ENCODE measurements at places on chromosomes 13 and 19.

GRCh38 chr19:5153601-5154128, 184.8 kb downstream of the KDM4B start:
- DNase-seq, result no peak

DNA sequence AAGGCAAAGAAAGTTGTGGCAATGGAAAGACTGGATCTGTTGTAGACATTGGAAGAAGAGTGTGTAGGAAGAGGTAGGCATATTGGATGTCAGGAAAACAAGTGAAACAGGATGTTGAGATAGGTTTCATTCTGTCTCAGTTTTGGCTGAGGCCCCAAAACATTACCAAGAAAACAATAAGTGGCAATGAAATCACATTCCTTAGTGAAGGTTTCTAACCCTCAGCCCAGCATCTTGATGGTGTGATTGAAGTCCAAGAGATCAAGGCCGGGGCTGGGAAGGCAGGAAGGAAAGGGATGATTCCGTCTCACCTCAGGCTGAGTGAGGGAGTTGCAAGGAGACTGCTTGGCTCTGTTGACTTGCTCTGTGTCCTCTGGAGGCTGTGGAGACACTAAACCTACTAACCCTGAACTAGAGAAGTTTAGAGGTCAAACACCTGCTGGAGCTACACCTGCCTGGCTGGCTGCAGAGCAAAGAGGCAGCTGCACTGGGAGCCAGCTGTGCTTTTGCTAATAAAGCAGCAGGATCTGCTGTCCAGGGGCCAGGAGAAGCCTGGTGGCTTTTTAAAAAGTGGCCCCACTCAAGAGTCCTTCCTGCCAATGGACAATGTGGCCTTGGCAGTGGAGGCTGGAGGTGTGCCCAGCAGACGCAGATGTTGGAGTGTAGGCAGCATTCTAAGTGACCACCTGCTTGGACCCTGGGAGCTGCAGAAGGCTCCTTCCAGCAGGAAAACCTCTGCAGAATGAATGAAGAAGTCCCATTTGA, 53.6 kb downstream of the DGKH start:
- no peak for DNase-seq

GRCh38 chr13:48410199-48410598, 2.7 kb downstream of the LPAR6 start:
- no peak for DNase-seq

DNA sequence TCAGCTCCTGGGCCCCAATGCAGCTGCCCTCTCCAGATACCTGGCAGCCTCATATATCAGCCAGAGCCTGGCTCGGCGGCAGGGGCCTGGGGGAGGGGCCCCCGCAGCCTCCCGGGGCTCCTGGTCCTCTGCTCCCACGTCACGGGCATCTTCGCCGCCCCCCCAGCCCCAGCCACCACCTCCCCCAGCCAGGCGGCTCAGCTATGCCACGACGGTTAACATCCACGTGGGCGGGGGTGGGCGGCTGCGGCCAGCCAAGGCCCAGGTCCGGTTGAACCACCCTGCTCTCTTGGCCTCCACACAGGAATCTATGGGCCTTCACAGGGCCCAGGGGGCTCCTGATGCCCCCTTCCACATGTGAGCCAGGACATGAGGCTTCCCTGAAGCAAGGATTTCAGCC, 10.8 kb downstream of the RPS16 start:
- DNase-seq, result no peak

- DNase-seq, result peak; percentile 31
Observed at GRCh38 chr19:57406516-57407123, 4.3 kb upstream of the ZNF17 start.

DNA sequence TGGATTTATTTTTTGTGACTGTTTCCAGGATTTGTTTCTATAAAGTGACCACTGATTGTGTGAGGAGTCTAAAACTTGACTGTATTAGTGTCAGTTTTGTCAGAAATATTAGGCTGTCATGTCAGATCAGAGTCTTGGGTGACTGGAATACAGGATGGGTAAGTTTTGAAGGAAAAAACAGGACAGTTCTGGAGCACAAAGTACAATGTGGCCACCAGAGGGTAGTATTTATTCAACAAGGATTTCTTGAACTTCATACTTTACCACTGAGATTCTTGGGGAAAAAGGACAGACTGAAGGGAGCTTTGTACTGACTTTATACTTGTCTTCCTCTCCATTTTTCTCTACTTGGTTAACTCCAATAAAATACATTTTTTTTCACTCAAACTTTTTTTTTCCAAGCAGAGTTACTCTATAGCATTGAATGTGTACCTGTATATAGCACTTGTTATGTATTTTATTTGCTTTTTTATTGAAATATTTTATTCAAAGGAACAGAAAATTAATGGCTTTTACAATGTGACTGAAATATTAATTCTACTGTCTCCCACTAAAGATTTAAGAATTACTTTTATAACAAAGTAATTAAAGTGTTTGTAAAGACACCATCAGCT, 51.1 kb downstream of the LMO7 start:
- peak; percentile 13 for DNase-seq

DNA sequence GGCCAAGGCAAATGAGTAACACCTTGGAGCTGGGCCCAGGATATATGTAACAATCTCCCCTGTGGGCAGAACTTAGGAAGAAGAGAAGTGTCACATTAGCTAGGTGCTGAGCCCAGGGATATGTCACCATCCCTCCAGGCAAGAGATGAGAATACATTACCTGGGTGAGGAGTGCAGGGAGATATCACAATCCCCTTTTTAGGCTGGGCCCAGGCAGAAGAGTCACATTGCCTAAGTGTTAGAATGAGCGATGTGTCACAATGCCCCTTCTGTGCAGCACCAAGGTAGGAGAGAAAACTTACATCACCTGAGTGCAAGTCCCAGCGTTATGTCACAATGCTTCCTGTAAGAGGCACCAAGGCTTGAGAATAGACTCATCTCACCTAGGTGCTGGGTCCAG, 60.3 kb downstream of the ZNF726 start:
- DNase-seq, result no peak

- DNase-seq, result peak; percentile 10
Observed at GRCh38 chr19:56476651-56477428, at the start of gene ZNF667. Gene ZNF667 (minus strand): TSS chr19:56477345. CDS start chr19:56462370, 14,975 bp downstream.

DNA sequence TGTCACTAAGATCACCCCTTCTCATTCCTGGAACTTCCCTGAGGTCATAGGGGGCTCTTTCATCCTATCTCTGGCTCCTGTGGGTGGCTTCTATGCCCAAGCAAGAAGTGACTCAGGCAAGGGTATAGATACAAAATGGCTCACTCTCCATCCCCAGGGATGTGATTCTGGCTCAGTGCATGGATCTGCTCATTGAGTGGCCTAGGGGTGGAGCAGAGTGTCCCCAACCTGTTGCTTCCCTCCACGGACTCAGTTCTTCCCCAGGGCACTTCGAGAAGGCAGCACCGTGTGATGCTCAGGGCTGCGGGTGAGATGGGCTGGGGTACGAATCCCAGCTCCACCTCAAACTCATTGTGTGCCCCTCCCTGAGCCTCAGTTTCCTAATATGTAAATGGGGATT, 136.4 kb downstream of the PTPRS start:
- no peak for DNase-seq

GRCh38 chr13:66138172-66138811, 1091.8 kb downstream of the PCDH9 start:
- no peak for DNase-seq

- DNase-seq, result no peak
Observed at GRCh38 chr19:4052993-4053422, 13.7 kb downstream of the ZBTB7A start.

DNA sequence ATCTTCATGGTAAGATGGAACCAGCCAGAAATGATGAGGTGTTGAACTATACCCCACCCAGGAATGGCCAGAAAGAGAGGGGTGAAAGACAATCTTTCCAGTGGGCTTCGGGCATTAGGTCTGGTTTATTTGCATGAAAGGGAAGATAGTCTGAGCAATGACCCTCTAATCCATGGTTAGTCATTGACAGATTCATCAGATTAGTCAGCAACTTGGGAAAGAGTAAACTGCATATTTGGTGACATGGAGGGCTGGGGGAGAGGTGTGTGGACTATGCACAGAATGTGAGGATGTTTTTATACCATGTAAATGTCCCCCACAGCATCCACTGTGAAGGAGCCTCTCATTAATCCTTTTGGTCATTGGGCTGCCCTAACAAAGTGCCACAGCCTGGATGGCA, 30.1 kb upstream of the USP12 start:
- DNase-seq, result no peak

- peak; percentile 97 for DNase-seq
Observed at GRCh38 chr13:49441846-49442245, 2.0 kb downstream of the CAB39L start.

GRCh38 chr13:43546816-43547215, 240.0 kb downstream of the ENOX1 start:
- no peak for DNase-seq

DNA sequence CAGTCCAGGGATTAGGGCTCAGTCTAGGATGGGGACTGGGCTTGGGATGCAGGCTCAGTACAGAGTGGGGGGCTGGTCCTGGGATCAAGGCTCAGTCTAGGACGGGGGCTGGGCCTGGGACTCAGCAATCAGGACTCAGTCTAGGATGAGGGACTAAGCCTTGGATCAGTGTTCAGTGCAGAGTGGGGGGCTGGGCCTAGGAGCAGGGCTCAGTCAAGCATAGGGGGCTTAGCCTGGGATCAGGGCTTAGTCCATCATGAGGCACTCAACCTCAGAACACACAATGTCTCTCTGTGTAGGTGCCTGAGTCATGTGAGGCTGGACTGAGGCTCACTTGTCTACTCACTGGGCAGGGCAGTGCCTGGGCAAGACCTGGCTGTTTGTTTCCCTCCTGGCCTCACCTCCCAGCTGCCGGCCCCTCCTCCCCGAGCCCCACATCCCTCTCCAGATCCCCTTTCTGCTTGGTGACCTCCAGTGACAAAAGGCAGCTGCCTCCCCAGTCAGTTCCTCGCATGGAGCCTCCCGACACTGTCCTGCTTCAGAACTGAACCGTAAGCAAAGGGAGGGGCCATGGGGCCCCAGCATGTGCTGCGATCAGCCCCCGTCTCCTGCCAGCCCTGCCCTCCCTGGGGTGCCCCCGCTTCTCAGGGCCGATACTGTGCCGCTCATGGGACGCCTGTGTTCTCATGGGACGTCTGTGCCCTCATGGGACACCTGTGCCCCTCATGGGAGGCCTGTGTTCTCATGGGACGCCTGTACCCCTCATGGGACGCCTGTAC, 6.5 kb upstream of the S1PR4 start:
- DNase-seq, result no peak

- no peak for DNase-seq
Observed at GRCh38 chr19:45351401-45351952, 10.9 kb downstream of the KLC3 start.

- no peak for DNase-seq
Observed at GRCh38 chr13:33053397-33054066, 37.3 kb downstream of the KL start.

DNA sequence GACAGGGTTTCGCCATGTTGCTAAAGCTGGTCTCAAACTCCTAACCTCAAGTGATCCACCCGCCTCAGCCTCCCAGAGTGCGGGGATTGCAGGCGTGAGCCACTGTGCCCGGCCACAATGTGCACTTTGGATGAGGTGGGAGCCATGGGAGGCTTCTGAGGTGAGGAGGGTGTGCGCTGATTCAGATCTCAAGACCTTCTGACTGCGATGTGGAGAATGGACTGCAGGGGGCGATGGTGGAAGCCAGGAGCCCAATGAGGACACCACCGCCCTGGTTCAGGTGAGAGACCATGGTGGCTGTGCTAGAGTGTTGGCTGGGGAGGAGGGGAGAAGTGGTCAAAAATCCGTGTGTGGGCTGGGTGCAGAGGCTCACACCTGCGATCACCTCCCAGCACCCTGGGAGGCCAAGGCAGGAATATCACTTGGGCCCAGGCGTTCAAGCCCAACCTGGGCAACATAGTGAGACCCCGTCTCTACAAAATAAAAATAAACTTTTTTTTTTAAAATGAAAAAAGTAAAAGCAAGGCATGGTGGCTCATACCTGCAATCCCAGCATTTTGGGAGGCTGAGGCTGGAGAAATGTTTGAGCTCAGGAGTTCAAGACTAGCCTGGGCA, 5.6 kb downstream of the INAFM1 start:
- DNase-seq, result no peak

GRCh38 chr13:98563071-98563470, 13.8 kb downstream of the STK24 start:
- no peak for DNase-seq

GRCh38 chr13:70960841-70961443, 852.7 kb upstream of the KLHL1 start:
- DNase-seq, result no peak

GRCh38 chr19:8593931-8594330, 16.6 kb downstream of the ADAMTS10 start:
- DNase-seq, result no peak

DNA sequence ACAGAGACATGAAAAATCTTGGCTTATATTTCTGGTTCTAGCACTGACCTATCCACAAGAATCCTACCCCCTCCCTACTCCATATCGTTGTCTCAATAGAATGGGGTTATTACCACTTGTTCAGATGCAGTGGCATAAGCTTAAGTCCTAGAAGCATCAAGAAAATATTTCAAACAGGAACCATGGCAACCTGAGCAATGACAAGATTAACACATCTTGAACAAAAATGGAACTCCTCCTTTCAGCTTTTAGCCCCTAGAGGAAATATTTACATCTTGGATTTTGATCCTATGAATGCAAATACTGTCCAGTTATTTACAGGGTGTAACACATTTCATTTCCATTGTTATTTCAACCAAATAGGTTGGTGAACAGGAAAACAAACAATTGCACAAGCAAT, 46.1 kb upstream of the TSC22D1 start:
- DNase-seq, result peak; percentile 33

DNA sequence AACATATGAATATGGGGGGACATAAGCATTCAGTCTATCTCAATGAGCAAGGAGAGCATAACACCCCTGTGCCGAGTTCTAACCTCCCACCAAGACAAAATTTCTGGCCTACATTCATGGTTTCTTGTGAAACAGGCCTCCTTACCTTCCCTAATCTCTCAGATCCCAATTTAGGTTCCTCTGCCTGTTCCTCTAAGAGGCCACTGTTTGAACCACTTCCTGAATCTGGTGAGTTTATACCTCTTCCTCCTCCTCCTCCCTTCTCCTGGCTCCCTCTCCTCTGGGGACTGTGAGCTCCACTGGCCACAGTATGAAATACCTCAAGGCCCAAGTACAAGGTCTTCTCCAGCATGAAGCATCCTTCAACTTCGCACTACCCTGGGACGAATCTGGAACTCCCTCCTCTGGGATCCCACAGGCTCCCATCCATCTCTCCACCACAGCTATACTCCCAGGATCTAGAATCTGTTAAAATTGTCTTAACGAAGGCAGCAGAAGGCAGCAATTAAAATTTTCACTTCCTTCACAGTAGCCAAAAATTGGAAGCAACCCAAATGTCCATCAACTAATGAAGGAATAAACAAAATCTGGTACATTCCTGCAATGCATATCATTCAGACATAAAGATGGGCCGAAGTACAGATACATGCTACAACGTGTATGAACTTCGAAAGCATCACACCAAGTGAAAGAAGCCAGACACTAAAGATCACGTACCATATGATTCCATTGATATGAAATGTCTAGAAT, 7.8 kb upstream of the SIGLECL1 start:
- no peak for DNase-seq

- DNase-seq, result peak; percentile 68
Observed at GRCh38 chr19:15222738-15223648, 9.3 kb downstream of the EPHX3 start.

Measured in NCI-H526 treated with DMSO at 0.1 percent for 48 hours (cell line).